Right cardiac atrium (tissue), 5 donors: ENCODE measurements at places on chromosomes 3 and 15. TPM values are rescaled to one million over a fixed set of nuclear protein-coding genes. Genes with fewer than 3 reads are reported as not detected.

The KCNMB2 gene
- 10.0 TPM for total RNA-seq

The MED12L gene
- 0.82 TPM for total RNA-seq

The CGNL1 gene
- 57.0 TPM for total RNA-seq

The FOXL2NB gene
- not detected for total RNA-seq

The LIPC gene
- 1.1 TPM for total RNA-seq

The GOLGA6D gene
- not detected for total RNA-seq

The MAPKBP1 gene
- 16.0 TPM for total RNA-seq

The FAM240A gene
- total RNA-seq: not detected

DNA sequence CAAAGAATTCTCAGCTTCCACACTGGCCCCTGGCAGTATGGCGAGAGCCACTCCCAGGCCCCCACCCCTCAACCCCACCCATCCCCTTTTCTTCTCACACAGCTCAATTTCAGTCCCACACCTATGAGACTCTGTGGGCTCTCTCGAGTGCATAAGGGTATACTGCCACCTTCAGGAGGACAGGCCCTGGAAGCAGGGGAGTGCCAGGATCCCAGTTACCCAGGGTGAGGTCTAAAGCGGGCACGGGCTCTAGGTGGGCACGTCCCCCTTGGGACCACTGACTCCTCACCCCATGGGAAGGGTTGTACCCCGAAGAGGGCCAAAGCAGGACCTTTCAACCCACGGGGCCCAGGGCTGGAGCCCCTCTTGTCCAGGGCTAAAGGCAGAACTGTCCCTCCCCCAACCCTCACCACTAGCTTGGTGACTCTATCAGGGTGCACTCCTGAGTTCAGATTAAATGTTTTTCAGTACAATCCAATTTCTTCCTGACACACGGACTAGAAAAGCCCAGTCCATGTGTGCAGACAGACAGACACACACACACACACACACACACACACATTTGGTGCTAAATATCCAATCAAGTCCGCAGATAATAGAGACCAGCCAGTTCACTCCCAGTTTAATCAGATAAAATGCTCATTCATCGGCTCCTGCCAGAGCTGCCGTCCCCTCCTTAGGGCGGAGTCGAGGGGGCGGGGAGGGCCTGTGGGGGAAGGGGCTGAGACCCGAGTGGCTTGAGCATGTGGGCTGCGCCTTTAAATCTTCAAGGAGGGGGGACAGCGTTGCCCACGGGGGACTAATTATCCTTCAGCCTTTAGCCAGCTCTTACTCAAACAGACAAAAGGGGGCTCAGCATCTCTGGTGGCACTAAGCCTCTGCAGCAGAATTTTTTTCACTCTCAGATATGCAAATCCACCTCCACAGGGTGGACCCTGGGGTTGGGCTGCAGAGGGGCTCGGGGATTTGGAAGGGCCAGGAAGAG is 59.3 kb downstream of the CYP11A1 start:
- peak; percentile 79 for DNase-seq

- no peak for DNase-seq
These were observed 51.9 kb downstream of the IQGAP1 start for GRCh38 chr15:90439946-90440345.

- DNase-seq: no peak
These were observed 8.3 kb upstream of the UBE2E1 start for GRCh38 chr3:23797491-23797890.

DNA sequence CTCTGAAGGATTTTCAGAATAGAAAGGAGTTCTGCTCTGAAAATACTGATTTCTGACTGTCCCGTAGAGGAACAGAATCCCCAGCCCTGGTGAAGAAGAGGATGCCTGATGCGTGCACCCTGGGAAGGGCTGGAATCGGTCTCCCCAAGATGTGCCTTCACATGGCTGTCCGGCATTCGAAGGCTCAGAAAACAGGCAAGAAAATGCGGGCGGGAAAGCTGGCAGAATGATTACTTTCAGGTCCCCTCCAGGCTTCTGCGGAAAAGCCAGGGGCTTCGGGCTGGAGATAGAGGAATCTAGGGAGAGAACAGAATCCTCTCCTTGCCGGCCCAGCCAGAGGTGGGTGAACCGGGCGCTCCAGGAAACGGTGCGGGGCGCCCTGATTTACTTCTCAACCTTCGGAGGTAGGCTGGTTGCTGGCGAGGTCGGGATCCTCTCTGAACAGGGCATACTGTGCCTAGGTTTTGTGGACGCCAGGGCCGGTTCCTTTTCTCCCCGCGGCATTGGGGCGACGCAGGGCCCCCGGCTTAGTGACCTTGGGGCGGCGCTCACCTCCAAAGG is 2.5 kb downstream of the FOXL2NB start:
- DNase-seq: no peak

DNA sequence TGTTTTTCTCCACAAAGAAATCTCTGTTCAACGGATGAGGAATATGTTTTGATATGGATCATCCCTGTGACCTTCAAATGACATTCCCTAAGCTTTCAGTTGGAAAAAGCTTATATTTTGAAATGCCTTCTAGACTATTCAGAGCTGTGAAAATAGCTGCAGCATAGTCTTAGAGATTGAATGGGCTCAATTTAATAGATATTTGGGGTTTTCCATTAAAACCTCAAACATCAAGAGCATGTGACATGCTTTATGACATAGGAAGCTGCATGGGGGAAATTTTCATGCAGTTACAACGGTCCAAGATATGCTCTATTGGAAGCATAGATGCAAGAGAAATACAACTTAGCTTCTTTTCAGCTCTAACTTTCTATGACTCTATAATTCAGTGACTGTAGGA is 102.8 kb downstream of the LSAMP start:
- DNase-seq: no peak

DNA sequence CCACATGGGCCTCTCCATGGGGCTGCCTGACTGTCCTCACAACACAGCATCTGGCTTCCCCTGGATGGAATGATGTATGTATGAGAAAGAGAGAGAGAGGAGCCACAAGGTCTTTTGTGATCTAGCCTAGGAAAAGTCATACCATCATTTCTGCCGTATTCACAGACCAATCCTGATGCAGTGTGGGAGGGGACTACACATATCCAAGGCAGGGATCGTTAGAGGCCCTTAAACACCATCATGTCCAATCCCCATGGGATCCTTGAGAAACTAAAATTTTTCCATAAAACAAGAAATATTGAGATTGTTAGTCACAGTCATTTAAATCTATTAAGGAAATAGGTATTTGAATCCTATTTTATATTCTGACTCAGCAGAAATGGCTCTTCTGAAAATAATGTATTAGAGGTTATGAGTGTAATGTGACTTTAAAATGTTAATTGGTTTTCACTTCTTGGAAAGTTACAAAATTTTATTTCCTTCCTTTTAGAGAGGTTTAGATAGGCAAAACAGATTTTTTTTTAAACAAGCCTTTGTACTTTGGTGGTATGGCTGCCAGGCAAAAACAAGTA is 65.1 kb upstream of the TSC22D2 start:
- DNase-seq: no peak

- no peak for DNase-seq
These were observed 333.9 kb upstream of the THRB start for GRCh38 chr3:24828551-24828950.

- no peak for DNase-seq
These were observed 26.1 kb upstream of the CCDC174 start for GRCh38 chr3:14625443-14625842.

- DNase-seq: no peak
These were observed 149.4 kb downstream of the LPP start for GRCh38 chr3:188303286-188303799.

DNA sequence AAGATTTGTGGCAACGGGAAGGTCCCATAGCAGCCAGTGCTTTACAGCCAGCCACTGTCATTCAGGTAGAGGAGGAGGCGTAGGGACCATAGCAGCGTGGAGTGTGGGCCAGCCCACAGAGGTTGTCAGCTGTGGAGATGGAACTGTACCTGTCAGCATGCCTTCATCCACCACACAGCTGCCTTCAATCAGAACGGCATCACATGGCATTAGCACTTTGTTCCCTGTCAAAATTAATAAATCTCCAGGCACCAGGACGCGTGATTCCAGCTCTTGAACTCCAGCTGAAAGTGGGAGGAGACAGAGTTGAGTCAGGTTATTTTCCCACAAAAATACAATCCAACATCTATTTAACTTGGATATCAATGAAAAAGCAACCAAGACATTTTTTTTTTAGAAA is 84.0 kb downstream of the ATP13A4 start:
- no peak for DNase-seq

GRCh38 chr3:24683633-24684384 is 189.2 kb upstream of the THRB start:
- DNase-seq: no peak

- DNase-seq: no peak
These were observed 86.8 kb downstream of the RFX7 start for GRCh38 chr15:56156877-56157276.

DNA sequence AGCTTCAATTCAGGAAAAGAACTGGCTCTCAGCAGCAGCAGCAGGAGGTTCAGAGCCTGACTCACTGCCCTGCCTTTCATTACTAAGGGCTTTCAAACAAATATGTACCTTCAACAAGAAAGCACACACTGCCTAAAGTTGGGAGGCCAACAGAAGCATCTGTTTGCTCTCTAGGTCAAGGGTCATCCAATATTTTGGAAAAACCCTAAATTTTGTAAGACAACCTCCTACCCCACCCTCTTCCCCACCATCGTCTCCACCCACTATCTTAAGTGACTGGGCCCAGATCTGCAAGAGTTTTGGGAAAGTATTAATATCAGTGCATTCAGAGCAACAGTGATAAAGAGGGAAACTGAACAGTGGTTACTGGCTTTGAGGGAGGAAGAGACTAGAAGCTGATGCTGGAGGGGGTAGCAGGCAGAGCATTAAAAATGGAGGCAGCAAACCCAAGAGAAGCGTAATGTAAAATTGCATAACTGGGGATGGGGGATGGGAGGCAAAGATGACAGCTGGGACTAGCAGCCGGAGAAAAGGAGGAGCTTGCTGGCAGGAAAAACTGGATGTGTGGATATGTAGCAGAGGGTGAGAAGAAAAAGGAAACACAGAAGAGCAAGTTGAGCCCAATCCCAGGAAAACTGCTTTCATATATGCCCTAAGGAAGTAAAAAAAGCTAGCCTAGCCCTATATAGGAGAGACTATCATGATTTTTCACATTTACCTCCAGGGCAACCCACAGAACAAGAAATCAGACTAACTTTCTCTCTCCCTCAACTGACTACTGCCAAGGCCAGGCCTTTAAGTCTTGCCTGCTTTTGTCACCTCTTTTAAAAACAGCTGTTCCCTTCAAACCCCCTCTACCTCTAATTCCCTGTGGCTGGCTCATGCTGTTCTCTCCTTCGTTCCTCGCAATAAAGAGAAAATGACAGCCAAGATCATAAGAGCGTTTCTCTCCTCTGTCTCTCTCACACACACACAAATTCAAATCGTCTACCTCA is 31.4 kb downstream of the NPTN start:
- peak; percentile 59 for DNase-seq

DNA sequence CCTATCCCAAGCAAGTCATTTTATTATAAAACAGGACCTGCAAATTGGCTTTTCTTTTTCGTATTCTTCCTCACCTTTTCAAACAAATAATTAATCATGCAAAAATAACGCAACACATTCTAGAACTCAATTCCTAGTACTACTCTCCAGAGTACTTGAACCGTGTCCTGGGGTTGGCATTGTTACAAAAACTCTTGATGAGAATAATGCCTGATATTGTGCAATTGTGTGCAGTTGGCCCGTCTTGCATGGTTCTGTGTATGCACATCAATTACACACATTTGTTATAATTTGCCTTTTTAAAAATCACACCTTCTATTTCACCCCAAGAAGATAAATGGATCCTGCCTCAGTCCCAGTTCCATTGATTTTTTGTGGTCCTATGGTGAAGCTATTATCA is 205.4 kb downstream of the EPHB1 start:
- no peak for DNase-seq

DNA sequence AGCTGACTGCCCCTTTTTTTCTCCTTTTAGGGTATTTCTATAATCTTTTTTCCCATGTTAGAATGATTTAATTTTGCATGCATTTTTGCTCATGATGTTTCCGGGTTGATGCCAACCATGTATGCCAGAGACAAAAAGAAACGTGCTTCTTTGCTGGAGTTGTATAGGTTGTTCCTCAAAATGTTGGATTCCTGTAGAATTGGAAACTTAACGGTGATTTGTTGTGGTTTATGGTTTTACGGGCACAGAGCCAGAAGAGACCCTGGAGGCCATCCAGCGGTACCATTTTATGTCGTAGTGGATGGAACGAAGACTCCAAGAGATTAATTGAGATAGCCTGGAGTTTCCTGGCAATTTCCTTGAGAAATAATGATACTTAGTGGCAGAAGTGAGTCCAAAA is 481.5 kb upstream of the RGMA start:
- no peak for DNase-seq

- DNase-seq: no peak
These were observed 6.3 kb upstream of the LRRC58 start for GRCh38 chr3:120355486-120355885.

DNA sequence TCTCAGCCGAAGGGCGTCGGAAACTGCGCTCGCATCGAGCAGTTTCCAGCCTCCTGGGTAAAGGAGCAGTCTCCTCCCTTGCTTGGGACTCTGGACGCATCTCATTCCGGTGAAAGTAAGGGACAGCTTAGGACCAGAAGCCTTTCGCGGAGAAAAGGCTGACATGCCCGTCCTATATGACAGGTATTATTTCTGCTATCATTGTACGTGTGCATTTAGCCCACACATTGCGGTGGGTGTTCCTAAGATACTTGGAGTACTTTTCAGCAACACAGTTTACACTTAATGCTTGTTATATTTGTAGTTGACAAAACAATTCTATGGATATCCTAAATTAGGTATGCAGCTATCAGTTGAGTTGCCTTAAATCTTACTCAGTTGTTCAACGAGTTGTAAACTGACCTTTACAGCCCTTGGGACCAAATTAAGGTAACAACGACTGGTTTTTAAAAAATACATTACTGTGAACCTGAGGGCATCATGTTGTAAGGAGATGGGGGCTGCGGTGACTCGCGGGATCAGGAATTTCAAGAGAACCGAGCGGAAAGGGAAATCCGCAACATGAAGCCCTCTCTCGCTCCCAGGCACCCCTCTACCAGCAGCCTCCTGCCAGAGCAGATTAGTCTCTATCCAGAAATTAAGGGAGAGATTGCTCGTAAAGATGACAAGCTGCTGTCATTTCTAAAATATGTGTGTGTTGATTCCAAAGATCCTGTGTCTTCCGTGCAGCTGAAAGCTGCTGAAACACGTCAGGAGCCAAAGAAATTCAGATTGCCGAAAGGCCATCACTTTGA is 632 bp upstream of the COPS2 start:
- DNase-seq: no peak

DNA sequence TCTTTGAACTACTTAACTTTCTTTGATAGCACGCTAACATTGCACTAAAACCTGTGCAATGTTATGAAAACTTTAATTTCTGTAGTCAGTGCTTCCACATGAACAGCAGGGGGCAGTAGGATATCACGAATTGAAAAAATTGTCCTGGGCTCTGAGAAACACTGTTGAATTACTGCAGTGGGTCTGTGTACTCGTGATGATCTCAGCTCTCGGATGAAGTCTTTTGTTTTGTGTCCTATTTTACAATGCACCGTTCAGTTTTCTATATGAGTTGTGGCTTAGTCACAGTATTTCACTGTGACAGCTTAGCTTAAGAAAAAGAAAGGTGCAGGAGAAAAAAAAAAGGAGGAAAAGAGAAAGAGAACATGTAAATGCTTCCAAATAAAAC is 141.3 kb upstream of the CCDC54 start:
- DNase-seq: no peak

GRCh38 chr15:81297147-81297572 is 26.8 kb downstream of the STARD5 start:
- DNase-seq: no peak
